IPS DF 6.9 (cell line): ENCODE measurements at places on chromosomes 5 and 9.

- DNase-seq = no peak
These were observed 669.0 kb downstream of the PRELID2 start for GRCh38 chr5:145166110-145166509.

- no peak for DNase-seq
These were observed 227.0 kb downstream of the ZNF608 start for GRCh38 chr5:124519396-124519795.

- DNase-seq = no peak
These were observed 53.1 kb upstream of the IER5L start for GRCh38 chr9:129231022-129231739.

- no peak for DNase-seq
These were observed 30.9 kb downstream of the TNFSF8 start for GRCh38 chr9:114899461-114899860.

GRCh38 chr9:90813046-90813445 is 11.4 kb downstream of the SYK start:
- DNase-seq = no peak

- no peak for DNase-seq
These were observed 17.6 kb upstream of the MARCHF6 start for GRCh38 chr5:10335711-10336470.

DNA sequence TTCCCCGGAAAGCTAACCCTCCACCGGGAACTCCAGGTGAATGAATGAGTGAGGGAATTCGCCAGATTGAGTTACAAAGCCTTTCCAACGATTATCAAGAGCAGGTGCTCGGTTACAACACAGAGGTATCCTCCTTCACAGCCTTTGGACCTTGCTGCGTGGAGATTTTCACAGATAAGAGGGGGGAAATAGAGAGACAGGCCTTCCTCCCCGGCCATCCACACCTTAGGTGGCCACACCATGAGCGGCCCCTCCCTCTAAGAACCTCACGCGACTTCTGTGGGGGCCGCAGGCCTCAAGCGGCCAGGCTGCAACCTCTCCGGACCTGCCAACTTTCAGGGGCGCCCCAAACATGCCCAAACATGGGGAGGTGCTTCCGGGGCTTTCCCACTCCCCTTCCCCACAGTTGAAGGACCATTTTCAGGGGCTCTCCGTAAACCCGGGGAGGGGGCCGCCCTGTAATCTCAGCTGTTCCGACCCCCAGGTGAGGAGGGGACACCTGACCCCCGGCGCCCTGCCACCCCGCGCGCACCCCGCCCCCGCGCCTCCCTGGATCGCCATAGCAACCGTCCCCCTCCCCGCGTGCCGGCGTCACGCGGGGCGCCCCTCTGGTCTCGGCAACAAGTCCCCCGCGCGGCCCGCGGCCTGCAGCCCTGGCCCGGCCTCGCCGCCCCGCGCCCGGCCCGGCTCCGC is 603 bp downstream of the DENND1A start:
- no peak for DNase-seq

DNA sequence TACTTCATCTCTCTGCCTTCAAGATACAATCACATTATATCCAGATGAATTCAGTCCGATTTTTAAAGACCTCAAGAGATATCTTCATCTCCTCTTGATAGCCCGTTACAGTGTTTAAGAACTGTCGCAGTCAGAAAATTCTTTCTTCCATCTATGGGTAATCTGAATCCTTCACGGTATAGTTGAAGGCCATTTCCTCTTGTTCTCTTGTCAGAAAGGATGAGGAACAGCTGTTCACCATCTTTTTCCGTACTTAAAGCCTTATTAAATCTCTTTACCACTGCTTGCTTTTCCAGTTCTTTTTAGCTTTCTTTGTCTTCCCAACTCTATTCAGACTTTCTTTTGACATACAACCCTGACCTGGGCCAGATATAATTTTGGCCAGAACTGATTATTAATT is 121.8 kb downstream of the XRCC4 start:
- no peak for DNase-seq

DNA sequence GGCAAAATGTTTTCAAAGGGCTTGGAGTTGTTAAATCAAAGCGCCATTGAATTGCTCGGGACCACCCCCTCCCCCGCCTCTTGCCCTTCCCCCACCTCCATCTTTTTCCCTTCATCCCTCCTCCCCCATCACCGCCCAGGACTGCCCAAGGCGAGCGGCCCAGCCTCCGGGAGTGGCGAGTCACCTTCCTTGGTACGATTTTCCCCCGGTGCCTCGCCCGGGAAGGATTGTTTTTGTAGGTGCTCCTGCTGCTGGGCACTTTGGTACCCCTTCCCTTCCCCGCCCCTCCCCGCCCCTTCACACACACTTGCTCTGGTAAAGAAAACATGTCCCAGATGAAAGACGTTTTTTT is 61.2 kb downstream of the TMEM174 start:
- DNase-seq = no peak

DNA sequence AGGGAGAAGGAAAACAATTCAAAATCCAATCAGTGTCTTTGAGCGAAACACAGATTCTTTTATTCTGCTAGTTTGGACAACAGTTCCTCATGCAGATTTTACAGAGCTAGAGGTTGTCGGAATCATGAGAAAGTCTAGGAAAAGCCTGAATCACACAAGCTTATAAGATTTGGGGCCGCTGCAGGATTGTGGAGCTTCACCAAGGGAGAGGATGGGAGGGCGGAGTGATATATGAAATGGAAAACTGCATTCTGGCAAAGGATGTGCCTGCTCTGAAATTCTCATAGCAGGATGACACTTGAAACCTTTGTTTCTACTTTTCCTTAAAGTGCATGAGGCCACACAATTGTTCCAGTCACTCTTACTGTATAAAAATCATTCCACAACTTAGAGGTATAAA is 134.3 kb downstream of the OR2K2 start:
- no peak for DNase-seq
